ENCODE measurements at places on chromosomes 12 and 14. TPM values are rescaled to one million over a fixed set of nuclear protein-coding genes. Genes with fewer than 3 reads are reported as not detected.

Gene GYS2
- not detected for total RNA-seq

Gene TAS2R31
- total RNA-seq: 5.3 TPM

Gene C12orf75
- total RNA-seq: 153 TPM

Gene OAS1
- total RNA-seq: 20.9 TPM

Gene DENND5B
- total RNA-seq: 22.5 TPM

Gene MDGA2
- total RNA-seq: not detected

Gene DNM1L
- 92.5 TPM for total RNA-seq

Gene DPY19L2
- total RNA-seq: 40.8 TPM

Gene LBHD2
- total RNA-seq: not detected

Gene B4GALNT3
- total RNA-seq: 29.9 TPM

Gene LYZ
- 180 TPM for total RNA-seq

Gene SOS2
- total RNA-seq: 41.7 TPM

All from aorta (tissue), 5 donors.